ENCODE measurements at places on chromosomes 1 and 21.

DNA sequence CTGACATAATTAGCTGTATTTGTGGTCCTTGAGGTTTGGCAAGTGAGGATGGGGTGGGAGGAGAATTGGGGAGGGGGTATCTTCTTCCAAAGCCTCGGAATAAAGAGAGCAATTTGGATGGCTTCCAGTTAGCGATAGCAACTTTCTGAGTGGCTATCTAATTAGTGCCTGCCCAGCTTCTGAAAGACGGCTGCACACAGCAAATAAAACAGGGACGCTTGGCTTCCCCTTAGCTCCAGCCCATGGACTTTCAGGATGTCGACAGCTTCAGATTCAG lies 31.1 kb downstream of the KLHDC7A start:
- no peak for DNase-seq

- DNase-seq = no peak
These were observed at the start of gene GFI1 for GRCh38 chr1:92486251-92487077. TSS of gene GFI1 (minus strand) at chr1:92486925. CDS start at chr1:92483487, 3,438 bp downstream.

- DNase-seq = no peak
These were observed 812 bp downstream of the CACHD1 start for GRCh38 chr1:64470665-64471217.

DNA sequence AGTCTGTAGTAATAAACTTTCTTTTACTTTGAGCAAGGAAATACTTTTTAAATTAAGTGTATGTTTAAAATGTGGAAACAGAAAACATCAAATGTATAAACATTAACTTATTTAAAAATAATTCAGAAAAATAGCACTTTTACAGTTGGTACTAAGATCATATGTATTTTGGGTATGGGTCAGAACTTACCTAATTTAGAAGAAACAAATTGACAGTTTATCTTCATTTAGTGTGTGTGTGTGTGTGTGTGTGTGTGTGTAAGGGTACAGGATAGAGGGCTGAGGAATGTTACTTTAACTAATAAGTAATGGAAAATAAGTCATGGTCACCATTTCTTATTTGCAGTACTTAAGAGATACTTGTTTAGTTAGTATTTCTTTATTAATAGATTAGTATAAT lies 3.3 kb downstream of the MAN1A2 start:
- DNase-seq = no peak

DNA sequence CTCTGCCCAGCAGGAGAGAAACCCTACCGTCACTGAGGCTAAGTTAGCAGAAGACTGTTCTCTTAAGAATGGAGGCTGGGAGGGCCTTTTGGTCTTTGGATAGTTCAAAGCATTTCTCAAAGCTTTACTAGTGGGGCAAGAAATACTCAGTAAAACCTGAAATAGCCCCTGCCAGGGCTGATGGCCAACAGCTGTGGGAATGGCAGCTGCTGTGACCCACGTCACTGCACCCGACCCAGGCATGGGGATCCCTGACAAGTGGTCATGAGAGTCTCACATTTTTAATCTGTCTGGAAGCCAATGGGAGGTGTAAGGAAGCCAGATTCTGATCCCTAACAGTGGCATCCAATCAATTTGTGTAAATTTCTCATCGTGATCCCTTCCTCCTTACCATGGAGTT lies 44.5 kb upstream of the ENAH start:
- no peak for DNase-seq

DNA sequence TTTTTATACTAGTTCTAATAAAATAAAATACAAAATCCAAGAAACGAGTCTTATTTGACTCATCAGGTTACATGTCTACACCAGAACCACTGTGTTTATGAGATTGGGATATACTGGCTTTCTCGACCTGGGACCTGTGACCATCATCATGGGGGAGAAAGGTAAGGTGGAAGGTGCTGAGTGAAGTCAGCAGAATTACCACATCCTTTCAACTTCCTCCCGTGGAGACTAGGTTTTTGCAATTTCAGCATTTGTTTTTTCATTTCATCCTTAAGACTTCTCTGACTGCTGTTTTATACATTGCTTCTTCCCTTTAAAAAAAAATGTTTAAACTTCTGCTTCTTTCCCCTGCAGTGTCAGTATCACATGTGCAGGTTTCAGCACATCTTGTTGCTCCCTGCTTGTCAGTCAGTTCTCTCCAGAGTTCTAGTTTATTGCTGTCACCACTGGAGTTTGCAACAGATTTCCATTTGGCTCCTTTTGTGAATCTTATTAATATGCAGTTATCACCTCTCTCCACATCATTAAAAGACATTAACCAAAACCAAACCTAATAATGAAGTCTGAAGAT lies 60.4 kb upstream of the HAO2 start:
- no peak for DNase-seq

DNA sequence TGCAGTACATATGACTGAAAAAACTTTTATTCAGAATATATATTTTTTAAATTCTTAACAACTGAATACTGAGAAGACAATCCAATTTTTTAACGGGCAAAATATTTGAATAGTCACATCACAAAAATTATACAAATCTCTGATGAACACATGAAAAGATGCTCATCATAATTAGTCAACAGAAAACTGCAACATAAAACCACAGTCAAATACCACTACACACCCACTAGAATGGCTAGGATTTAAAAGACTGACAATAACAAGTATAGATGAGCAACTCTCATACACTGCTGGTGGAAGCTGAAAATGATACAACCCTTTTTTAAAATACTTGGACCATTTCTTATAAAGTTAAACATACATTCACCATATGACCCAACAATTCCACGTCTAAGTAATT lies 87.7 kb upstream of the TNFSF4 start:
- no peak for DNase-seq

Data from putamen (tissue), 1 donor.